SJCRH30 (cell line): ENCODE measurements at places on chromosomes 6 and 20. TPM values are rescaled to one million over a fixed set of nuclear protein-coding genes. Genes with fewer than 3 reads are reported as not detected.

The SOBP gene
- total RNA-seq: 7.0 and 7.8 TPM in 2 replicates

The ERVFRD-1 gene
- not detected in 2 replicates for total RNA-seq

GRCh38 chr20:10432079-10432478 is 1.9 kb downstream of the MKKS start:
- no peaks in the 10 kb centered on the region for H3K36me3 ChIP-seq
- H3K4me1 ChIP-seq: peaks cover 17% of the 10 kb centered on the region
- no peak overlapping the region for H3K27ac ChIP-seq
- DNase-seq: no peak
- no peaks in the 10 kb centered on the region for H3K27me3 ChIP-seq
- H3K4me3 ChIP-seq: no peak overlapping the region

- no peak overlapping the region for H3K4me3 ChIP-seq
- no peak for DNase-seq
- no peak overlapping the region for H3K27ac ChIP-seq
- H3K4me1 ChIP-seq: peaks cover 14% of the 10 kb centered on the region
Observed at GRCh38 chr20:36847009-36847709, 28.8 kb upstream of the TLDC2 start.

- peak; percentile 90 for DNase-seq
- no peaks in the 10 kb centered on the region for H3K27me3 ChIP-seq
- peaks cover 34% of the 10 kb centered on the region for H3K4me1 ChIP-seq
Observed at GRCh38 chr6:133132466-133132971, 108.6 kb upstream of the EYA4 start.
